ENCODE measurements at places on chromosomes 1 and 21. TPM values are rescaled to one million over a fixed set of nuclear protein-coding genes. Genes with fewer than 3 reads are reported as not detected.

CASZ1 gene
- total RNA-seq = 229 TPM

LRRC71 gene
- not detected for total RNA-seq

ANKRD65 gene
- 7.2 TPM for total RNA-seq

KIRREL1 gene
- 17.7 TPM for total RNA-seq

VTCN1 gene
- total RNA-seq = 9.4 TPM

BATF3 gene
- total RNA-seq = not detected

BNIPL gene
- 196 TPM for total RNA-seq

PIGR gene
- 1.0 TPM for total RNA-seq

C8B gene
- not detected for total RNA-seq

CLCA2 gene
- total RNA-seq = 119 TPM

EPS8L3 gene
- not detected for total RNA-seq

FAAH gene
- 23.1 TPM for total RNA-seq

SPRR3 gene
- total RNA-seq = not detected

CFAP45 gene
- 1.2 TPM for total RNA-seq

LRRC39 gene
- total RNA-seq = 0.99 TPM

SLC25A24 gene
- 13.6 TPM for total RNA-seq

FBXO2 gene
- 16.7 TPM for total RNA-seq

TGFB2 gene
- total RNA-seq = 2.3 TPM

CLCA1 gene
- not detected for total RNA-seq

AMPD1 gene
- total RNA-seq = not detected

CNKSR1 gene
- total RNA-seq = 60.6 TPM

GBP7 gene
- not detected for total RNA-seq

AQP10 gene
- 0.26 TPM for total RNA-seq

SH2D1B gene
- total RNA-seq = not detected

SPATA6 gene
- total RNA-seq = 44.2 TPM

GRIK1 gene
- total RNA-seq = 0.13 TPM

C1orf141 gene
- not detected for total RNA-seq

CDCA8 gene
- 2.7 TPM for total RNA-seq

RGSL1 gene
- total RNA-seq = not detected

CFHR1 gene
- total RNA-seq = 1.8 TPM

FOXD3 gene
- total RNA-seq = 2.8 TPM

MORN1 gene
- total RNA-seq = 13.4 TPM

TAL1 gene
- total RNA-seq = 1.7 TPM

SLAMF1 gene
- not detected for total RNA-seq

SPSB1 gene
- 28.3 TPM for total RNA-seq

KLHDC9 gene
- total RNA-seq = 4.0 TPM

ARHGAP29 gene
- total RNA-seq = 32.4 TPM

SRGAP2C gene
- 38.9 TPM for total RNA-seq

Data from suprapubic skin (tissue), 4 donors.